ENCODE measurements at places on chromosomes 1 and 21.

GRCh38 chr1:199067483-199067882, 428.6 kb downstream of the PTPRC start:
- DNase-seq: no peak

DNA sequence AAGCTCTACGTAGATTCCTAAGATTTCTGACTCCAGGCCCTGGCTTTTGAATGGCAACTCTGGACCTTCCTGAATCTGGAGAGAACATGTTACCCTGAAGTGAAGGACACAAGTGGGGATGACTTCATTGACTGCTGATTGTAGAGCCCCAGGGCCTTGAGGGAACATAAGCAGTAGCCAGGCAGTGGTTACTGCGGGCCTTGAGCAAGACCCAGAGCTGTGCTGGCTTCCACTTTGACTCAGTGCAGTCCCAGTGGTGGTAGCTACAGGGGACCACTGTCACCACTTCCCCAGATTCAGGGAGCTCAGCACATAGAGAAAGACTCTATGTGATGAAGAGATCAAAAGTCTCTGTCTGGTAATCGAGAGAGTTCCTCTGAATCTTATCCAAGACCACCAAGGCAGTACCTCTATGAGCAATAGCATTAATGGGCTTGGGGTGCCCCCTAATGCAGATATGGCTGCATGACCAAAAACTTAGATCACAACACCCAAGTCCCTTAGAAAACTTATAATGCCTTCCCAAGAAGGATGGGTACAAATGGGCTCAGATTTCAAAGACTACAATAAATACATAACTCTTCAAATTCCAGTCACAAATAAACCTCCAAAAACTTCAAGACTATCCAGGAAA, 1278.3 kb downstream of the AMY1C start:
- DNase-seq: no peak

- no peak for DNase-seq
Measured at GRCh38 chr1:173117761-173118160, 67.0 kb upstream of the TNFSF18 start.

GRCh38 chr1:175604039-175604941, 139.1 kb downstream of the TNR start:
- no peak for DNase-seq

GRCh38 chr21:45330075-45330781, 42.5 kb upstream of the POFUT2 start:
- peak; percentile 97 for DNase-seq

- peak; percentile 53 for DNase-seq
Measured at GRCh38 chr1:242425232-242425631, 99.3 kb downstream of the PLD5 start.
